Activated B cell treated with CpG ODN at 0.5 μM for 24 hours (primary cell): ENCODE measurements at places on chromosomes 16 and 17. TPM values are rescaled to one million over a fixed set of nuclear protein-coding genes. Genes with fewer than 3 reads are reported as not detected.

Gene FBXL16
- 0.75 and 0.88 TPM in 2 replicates for total RNA-seq

Gene KRT9
- not detected in 2 replicates for total RNA-seq

Gene CTRB1
- not detected in 2 replicates for total RNA-seq

Gene PRSS22
- total RNA-seq: not detected in 2 replicates

Gene CD300LB
- total RNA-seq: not detected in 2 replicates

Gene ANKRD40CL
- 0.42 TPM in 1 of 2 replicates, not detected in the other for total RNA-seq

GRCh38 chr17:29905086-29905878 is 24.7 kb downstream of the SSH2 start:
- no peak for DNase-seq
- H3K36me3 ChIP-seq: peaks cover 16% of the 10 kb centered on the region
- H3K27ac ChIP-seq: no peak overlapping the region
- no peaks in the 10 kb centered on the region for H3K27me3 ChIP-seq
- peaks cover 40% of the 10 kb centered on the region for H3K4me1 ChIP-seq
- no peak overlapping the region for H3K4me3 ChIP-seq

DNA sequence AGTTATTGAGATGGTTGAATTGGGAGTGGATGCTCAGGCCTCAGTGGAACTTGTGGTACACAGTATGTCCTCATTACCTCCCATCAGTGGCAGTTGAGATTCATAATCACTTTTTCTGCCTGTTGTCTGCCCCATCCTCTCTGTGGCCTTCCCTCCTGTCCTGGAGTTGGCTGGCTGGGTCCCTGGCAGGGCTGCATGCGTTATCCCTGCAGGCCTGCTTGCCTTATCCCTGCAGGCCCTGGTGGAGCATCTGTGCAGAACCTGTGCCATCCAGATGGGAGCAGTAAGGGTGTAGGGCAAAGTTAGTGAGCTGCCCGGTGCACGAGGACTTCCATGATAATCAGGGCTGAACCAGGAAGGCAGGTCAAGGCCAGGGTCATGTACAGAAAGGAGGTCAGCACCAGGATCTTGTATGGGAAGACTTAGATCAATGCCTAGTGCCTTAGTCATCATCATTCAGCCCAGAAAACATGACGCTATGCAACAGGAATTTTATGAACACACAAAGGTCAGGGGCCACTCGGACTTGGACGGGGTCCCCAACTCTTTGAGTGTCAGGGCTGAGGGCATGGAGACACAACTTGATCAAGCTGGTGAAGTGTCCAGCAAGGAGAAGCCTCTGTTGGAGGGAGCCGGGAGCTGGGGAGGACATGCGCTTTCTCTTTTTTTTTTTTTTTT is 47.2 kb downstream of the ABCC1 start:
- no peak for DNase-seq
- H3K4me3 ChIP-seq: no peak overlapping the region
- H3K27me3 ChIP-seq: no peaks in the 10 kb centered on the region

- H3K27me3 ChIP-seq: no peaks in the 10 kb centered on the region
- peaks cover 4% of the 10 kb centered on the region for H3K36me3 ChIP-seq
- no peak overlapping the region for H3K27ac ChIP-seq
- H3K4me1 ChIP-seq: peaks cover 34% of the 10 kb centered on the region
These were observed 116.5 kb downstream of the CMIP start for GRCh38 chr16:81560979-81561657.

DNA sequence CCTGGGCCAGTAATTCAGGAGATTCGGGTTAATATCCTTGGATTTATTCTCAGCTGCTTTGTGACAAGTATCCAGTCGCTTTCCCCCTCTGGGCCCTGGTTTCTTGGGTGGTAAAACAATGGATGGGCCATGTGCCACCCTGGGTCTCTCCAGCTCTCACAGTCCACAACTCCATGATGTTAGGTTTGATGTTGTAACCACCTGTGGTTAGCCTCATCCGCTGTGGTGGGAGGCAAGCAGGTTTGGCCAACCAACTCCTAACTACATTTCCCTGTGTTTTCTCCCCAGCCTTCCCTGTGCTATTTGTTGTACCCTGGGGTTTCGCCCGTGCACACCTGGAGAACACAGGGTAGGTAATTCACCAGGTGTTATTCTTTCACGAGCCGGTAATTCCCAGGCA is 35.1 kb downstream of the GLP2R start:
- H3K36me3 ChIP-seq: no peaks in the 10 kb centered on the region
- no peak for DNase-seq
- H3K4me1 ChIP-seq: no peaks in the 10 kb centered on the region

DNA sequence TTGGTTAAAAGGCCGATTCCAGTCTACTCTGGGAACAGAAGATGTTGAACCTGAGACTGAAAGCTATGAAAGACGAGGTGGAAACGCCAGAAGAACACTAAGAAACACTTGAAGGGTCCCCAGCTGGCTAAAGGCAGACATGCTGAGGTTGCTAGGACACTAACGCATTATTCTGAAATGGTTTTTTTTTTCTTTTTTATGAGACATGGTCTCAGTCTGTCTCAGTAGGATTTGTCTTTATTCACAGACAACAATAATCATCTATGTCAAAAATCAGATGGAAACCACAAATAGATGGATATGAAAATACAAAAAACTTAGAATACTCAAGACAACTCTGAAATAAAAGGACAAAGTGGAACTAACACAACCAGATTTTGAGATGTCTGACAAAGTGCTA is 35.0 kb upstream of the RASD1 start:
- no peak overlapping the region for H3K4me3 ChIP-seq
- DNase-seq: no peak
- no peaks in the 10 kb centered on the region for H3K36me3 ChIP-seq
- H3K4me1 ChIP-seq: no peaks in the 10 kb centered on the region
- no peaks in the 10 kb centered on the region for H3K27me3 ChIP-seq
- no peak overlapping the region for H3K27ac ChIP-seq

DNA sequence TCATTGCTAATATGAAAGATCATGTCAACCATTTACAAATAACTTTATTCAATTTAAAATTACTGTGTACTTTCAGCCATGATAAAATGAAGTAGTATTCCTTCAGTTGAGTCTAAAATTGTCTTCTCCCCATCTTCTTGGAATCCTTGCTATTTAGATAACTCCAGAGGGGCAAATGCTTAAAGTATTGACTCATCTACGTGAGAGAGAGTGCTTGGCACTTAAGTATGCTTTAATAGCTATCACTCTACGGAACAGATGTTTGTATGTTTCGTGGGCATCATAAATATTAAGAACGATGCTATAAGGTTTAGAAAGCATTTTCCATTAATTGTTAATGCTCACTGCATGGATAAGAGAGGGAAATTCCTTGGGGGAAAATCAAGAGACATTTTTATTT is 69.3 kb upstream of the MED13 start:
- no peak overlapping the region for H3K27ac ChIP-seq
- no peak for DNase-seq
- no peak overlapping the region for H3K4me3 ChIP-seq
- H3K4me1 ChIP-seq: peaks cover 2% of the 10 kb centered on the region
- H3K36me3 ChIP-seq: no peaks in the 10 kb centered on the region
- H3K27me3 ChIP-seq: peaks cover 18% of the 10 kb centered on the region

DNA sequence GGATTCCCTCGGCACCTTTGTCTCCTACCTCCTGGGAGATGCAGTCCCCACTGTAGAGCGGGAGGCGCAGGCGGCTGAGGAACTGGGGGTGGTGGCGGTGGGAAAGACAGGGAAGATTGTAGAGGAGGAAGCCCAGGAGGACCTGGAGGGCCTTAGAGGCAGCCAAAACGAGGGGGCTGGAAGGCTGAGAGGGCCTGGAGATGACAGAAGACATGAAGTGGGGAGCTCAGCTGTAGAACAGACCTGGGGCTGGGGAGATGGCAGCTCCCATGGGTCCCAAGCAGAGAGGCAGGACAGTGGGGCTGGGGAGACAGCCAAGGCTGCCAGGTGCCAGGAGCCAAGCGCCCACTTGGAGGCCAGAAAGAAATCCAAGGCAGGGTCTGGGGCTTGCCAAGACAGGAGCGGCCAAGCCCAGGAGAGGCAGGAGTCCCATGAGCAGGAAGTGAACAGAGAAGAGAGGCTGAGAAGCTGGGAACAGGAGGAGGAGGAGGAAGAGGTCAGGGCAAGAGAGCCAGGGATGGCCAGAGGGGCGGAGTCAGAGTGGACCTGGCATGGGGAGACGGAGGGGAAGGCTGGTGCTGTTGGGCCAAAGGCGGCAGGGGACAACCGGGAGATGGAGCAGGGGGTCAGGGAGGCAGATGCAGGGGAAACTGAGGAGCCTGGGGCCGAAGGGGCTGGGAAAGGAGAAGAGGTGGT is 803 bp downstream of the APOBR start:
- no peaks in the 10 kb centered on the region for H3K27me3 ChIP-seq
- H3K4me1 ChIP-seq: peaks cover 47% of the 10 kb centered on the region
- peaks cover 7% of the 10 kb centered on the region for H3K36me3 ChIP-seq
- peak overlapping the region; percentile 89 for H3K27ac ChIP-seq
- DNase-seq: no peak

GRCh38 chr17:79162012-79162963 is 87.7 kb downstream of the ENGASE start:
- no peak for DNase-seq
- H3K27ac ChIP-seq: no peak overlapping the region
- peaks cover 4% of the 10 kb centered on the region for H3K27me3 ChIP-seq
- no peaks in the 10 kb centered on the region for H3K4me1 ChIP-seq
- no peak overlapping the region for H3K4me3 ChIP-seq

- H3K27me3 ChIP-seq: no peaks in the 10 kb centered on the region
- no peak overlapping the region for H3K27ac ChIP-seq
- H3K4me3 ChIP-seq: no peak overlapping the region
- no peaks in the 10 kb centered on the region for H3K4me1 ChIP-seq
- DNase-seq: peak; percentile 6
These were observed 573.5 kb downstream of the KCNJ18 start for GRCh38 chr17:22265807-22266206.

DNA sequence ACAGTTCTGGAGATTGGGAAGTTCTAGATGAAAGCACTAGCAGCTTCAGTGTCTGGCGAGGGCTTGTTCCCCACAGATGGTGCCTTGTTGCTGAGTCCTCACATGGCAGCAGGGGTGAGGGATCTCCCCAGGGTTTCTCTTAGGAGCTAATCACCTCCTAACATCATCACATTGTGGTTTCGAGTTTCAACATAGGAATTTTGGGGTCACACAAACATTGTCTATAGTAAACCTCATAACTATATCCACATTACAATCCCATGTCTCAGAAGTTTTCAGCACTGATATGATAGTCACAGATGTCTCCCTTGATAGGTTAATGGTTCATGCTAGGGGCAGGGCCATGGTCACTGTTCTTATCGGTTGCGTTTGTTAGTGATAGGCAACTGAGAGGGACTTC is 13.8 kb downstream of the CLUAP1 start:
- H3K27me3 ChIP-seq: no peaks in the 10 kb centered on the region
- H3K27ac ChIP-seq: no peak overlapping the region
- no peak overlapping the region for H3K4me3 ChIP-seq

DNA sequence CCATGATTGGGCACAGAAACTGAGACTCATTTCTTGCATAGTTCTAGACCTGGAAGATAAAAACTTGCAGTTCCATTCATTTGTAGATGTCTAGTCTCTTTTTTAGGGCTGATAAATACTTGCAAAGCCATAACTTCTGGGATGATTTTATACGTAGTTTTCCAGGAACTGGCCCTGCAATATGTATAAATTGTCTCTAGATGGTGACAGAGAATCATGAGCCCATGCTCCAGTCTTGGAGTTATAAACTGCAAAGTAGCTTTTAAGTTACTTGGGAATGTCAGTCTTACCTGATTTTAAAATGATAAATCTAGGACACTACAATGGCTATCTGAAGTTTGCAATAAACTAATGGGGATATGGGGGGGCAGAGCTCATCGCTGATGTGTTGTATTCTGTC is 3.0 kb upstream of the ADAMTS18 start:
- H3K27me3 ChIP-seq: peaks cover 30% of the 10 kb centered on the region
- DNase-seq: no peak
- H3K27ac ChIP-seq: no peak overlapping the region

- no peaks in the 10 kb centered on the region for H3K27me3 ChIP-seq
- peaks cover 56% of the 10 kb centered on the region for H3K36me3 ChIP-seq
- DNase-seq: no peak
- H3K27ac ChIP-seq: no peak overlapping the region
These were observed 140.6 kb downstream of the VPS53 start for GRCh38 chr17:574061-574460.

GRCh38 chr17:41894791-41895331 is 23.9 kb downstream of the ACLY start:
- no peak overlapping the region for H3K27ac ChIP-seq
- H3K27me3 ChIP-seq: no peaks in the 10 kb centered on the region
- no peak for DNase-seq
- peaks cover 82% of the 10 kb centered on the region for H3K36me3 ChIP-seq
- no peak overlapping the region for H3K4me3 ChIP-seq

DNA sequence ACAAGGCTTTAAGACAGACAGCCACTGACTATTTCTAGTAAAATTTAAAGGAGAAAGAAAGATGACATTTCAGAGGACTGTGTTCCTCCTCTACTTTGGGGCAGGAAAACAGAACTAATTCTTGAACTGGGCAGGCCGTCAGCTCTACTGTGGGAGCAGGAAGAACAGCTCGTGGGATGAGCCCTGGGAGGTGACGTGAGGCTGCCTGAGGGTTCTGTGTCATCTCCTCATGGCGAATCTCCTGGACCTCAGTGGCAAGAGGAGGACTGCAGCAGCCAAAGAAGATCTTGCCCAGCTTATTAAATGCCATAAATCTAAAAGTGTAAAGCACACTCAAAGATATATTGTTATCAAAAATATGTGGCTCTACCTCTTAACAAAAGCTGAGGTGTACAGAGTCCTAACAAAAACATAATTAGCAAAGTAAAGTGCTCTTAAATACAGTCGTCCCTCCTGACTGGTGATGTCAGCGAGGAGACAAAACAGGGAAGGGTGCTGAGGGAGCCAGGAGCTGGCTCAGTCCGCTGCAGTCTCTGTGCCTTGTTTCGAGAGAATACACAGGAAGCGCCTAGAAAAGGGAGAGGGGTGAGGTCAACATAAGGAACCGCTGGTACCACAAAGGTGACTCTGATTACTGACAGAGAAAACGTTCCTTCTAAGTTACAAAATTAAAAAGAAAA is 58.0 kb downstream of the CREBBP start:
- H3K36me3 ChIP-seq: peaks cover 12% of the 10 kb centered on the region
- peaks cover 92% of the 10 kb centered on the region for H3K4me1 ChIP-seq
- peak overlapping the region; percentile 48 for H3K4me3 ChIP-seq
- no peak for DNase-seq

- DNase-seq: no peak
- no peak overlapping the region for H3K27ac ChIP-seq
- no peaks in the 10 kb centered on the region for H3K36me3 ChIP-seq
- H3K4me3 ChIP-seq: no peak overlapping the region
- peaks cover 13% of the 10 kb centered on the region for H3K27me3 ChIP-seq
- no peaks in the 10 kb centered on the region for H3K4me1 ChIP-seq
These were observed 23.9 kb upstream of the NLK start for GRCh38 chr17:28018439-28019070.

GRCh38 chr17:44543905-44544523 is 13.3 kb upstream of the FZD2 start:
- no peak overlapping the region for H3K4me3 ChIP-seq
- peaks cover 28% of the 10 kb centered on the region for H3K27me3 ChIP-seq
- H3K27ac ChIP-seq: no peak overlapping the region
- no peaks in the 10 kb centered on the region for H3K4me1 ChIP-seq
- H3K36me3 ChIP-seq: no peaks in the 10 kb centered on the region
